Muscle of leg (tissue), 16 donors: ENCODE measurements at places on chromosomes 16 and 17.

GRCh38 chr17:29619251-29619650, 3.5 kb downstream of the CORO6 start:
- DNase-seq: peak; percentile 68

GRCh38 chr16:89013111-89013510, 36.1 kb upstream of the CBFA2T3 start:
- no peak for DNase-seq

GRCh38 chr17:3576970-3577369, 19.4 kb upstream of the TRPV3 start:
- no peak for DNase-seq

DNA sequence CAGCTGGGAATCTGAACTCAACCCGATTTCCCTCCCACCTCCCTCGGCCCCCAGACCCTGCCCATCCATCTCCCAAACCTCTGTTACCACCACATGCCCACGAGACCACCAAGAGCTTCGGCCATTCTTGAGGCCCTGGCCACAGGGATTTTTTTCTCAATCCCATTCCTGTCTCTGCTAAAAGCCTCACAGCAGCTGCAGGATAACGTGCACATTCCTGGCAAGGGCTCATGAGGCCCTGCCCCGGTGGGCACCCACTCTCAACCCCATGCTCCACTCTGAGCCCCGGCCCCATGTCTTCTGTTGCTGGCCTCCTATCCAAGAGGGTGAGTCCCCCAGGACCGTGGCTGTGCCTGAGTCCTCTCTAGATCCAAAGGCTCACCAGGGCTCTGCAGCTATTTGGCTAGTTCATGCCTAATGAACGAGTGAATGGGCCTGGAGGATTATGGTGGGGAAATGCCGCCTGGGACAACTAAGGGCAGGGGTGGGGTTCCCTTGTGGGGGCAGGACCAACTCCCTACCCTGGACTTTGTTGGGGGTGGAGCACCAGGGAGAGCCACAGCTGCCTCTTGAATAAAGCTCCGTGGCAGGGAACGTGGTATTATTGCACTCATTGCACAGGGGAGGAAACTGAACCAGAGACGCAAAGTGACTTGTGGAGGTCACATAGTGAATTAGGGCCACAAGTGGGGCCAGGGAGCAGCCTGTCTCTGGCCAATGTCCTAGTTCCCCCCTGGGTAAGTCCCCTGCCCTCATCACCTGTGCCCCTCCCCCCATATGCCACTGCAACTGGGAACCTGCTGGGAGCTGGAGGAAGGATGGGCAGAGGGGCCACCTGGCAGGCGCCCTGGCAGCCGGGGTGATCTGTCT, 113.8 kb upstream of the SMURF2 start:
- no peak for DNase-seq

DNA sequence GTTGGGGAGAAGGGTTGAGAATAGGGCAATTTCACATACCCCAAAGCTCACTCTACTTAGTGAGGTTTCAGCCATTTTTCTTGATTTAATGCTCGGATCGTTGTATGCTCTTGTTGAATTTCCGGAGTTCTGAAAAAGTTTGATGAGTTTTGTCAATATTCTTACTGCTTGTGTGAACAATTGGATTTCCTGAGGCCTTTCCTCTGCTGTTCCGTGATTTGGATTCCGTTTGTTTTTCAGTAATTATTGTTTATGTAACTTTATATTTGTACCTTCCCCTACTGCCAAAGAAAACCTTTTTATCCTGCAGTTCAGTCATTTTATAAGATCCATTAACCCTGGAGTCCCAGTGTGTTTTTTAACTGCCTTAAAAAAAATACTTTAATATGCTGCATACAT, 62.9 kb downstream of the PHKB start:
- DNase-seq: no peak

- peak; percentile 90 for DNase-seq
Observed at GRCh38 chr16:81723098-81723723, 55.9 kb upstream of the PLCG2 start.

- DNase-seq: peak; percentile 79
Observed at GRCh38 chr17:63356337-63356757, 89.8 kb downstream of the CYB561 start.

- no peak for DNase-seq
Observed at GRCh38 chr17:40559564-40559916, 5.7 kb downstream of the CCR7 start.

DNA sequence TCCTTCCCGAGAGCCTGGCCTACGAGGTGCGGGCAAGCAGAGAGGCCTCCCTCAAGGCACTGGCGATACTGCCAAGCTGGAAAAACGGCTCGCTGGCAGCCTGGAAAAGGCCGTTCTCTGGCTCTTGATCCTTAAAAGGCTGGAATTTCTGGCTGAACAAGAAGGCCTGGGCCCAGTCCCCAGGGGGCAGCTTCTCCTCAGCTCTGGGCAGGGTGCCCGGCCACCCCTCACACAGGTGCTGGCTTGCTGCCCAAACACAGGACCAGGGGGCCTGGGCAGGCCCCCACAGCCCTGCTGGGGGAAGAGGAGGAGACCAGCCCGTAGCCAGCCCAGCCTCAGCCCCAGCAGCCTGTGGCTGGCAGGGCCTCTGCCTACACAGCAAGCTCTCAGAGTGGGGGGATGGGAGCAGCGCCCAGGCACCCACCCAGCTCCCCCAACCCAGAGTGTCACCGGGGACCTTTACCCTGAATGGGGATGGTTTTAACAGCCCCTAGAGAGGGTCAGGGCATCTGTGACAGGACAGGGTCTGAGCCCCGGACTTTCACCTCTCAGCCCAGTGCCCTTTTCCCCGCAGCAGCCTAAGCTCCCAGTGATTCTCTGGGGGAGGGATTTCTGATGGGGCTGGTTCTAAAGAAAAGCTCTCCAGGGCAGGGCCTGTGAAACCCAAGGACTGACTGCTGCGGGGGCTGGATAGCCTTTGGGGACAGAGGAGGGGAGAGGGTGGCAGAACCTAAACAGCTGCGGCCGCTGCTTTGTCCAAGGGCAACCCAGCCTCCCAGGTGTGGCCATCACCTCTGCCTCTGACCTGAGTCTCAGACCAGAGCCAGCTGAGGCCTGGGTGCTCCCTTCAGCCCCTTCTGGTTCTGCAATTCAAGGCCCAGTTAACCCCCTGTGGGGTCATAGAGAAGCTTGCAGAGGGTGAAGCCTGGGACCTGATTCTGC, 38.6 kb upstream of the TOB1 start:
- peak; percentile 62 for DNase-seq

GRCh38 chr17:69451416-69452394, 37.2 kb downstream of the MAP2K6 start:
- DNase-seq: no peak

DNA sequence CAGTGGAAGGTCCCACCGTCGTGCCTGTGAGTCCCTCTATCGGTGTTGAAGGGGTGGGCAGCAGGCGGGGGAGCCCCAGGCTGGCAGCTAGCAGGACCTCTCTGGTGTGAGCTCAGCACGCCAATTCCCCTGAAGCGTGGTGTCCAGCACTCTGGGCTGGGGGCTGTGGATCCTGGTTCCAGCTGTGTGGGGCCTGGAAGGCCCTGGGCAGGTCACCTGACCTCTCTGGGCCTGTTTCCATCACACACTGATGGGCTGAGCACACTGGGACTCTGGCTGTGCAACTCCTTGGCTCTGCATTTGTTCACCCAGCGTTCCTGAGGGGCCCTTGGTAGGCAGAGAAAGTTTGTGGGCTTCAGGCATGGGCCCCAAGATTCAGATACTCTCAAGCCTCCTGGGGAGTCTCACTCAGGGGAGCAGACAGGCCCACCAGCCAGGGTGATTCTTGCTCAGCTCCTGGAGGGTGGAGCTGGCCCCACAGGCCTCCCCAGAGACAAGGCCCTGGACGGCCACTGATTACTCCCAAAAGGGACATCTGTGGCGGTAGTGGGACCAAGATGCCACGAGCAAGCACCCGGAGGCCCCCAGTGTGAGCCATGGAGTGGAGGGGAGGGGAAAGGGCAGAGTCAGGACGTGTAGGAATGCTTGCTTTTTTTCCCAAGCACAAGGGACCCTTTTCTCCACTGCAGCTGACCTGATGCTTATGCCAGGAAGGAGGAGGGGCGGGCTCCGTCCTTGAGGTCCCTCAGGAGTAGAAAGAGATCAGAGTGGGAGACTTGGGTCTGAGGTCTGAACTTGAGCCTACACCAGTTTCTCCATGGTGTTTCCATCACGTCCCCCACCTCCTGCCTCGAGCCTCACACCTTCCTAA, 8.5 kb downstream of the SCGB1C2 start:
- DNase-seq: peak; percentile 61

GRCh38 chr17:79023886-79024771, at the start of gene C1QTNF1:
C1QTNF1 (plus strand) TSS chr17:79024169; CDS start chr17:79043969, 19,800 bp downstream.
- DNase-seq: peak; percentile 88

- DNase-seq: no peak
Observed at GRCh38 chr17:39926588-39927100, 757 bp downstream of the ORMDL3 start.

DNA sequence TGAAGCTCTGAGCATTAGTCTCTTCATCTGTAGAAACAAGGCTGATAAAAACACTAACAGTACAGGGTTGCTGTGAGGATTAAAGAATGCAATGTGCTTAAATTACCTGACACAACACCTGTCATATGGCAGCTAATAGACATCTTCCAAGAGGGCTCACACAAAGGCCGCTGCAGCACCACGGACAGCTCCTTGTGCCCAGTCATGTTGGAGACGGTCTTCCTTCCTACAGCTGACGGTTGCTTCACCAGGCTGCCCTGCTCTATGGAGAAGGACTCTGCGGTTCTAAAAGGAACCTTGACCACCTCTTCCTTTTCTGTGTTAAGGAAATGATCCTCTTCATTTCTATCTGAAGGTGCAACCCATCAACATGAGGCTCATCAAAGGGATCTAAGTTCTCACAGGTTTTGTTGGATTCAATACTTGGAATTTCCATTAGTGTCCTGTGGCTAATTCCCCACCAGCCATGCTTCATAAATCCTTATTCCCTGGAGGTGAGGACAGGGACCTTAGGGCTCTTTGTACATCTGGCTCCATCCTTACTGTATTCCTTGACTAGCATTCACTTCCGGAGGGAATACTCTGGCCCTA, 138.9 kb upstream of the CES5A start:
- DNase-seq: peak; percentile 56

DNA sequence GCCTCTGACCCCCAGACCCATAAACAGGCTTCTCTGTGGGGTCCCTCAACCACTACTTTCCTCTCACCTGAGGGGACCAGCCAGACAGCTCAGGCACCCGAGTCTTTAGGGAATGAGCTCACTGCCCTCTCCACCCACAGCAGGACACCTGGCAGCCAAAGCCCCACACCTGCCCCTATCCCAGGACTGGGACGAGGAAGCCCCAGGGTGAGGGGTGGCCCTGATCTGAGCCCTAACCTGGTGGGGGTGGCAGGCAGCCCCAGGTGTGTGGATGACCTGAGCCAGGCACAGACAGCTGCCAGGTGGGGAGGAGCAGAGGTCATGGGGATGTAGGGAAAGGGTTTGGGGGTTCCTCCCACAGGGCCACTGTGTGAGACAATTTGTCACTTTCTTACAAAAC, 1.7 kb upstream of the TEX19 start:
- no peak for DNase-seq

GRCh38 chr17:49157784-49158183, 25.2 kb downstream of the B4GALNT2 start:
- no peak for DNase-seq

DNA sequence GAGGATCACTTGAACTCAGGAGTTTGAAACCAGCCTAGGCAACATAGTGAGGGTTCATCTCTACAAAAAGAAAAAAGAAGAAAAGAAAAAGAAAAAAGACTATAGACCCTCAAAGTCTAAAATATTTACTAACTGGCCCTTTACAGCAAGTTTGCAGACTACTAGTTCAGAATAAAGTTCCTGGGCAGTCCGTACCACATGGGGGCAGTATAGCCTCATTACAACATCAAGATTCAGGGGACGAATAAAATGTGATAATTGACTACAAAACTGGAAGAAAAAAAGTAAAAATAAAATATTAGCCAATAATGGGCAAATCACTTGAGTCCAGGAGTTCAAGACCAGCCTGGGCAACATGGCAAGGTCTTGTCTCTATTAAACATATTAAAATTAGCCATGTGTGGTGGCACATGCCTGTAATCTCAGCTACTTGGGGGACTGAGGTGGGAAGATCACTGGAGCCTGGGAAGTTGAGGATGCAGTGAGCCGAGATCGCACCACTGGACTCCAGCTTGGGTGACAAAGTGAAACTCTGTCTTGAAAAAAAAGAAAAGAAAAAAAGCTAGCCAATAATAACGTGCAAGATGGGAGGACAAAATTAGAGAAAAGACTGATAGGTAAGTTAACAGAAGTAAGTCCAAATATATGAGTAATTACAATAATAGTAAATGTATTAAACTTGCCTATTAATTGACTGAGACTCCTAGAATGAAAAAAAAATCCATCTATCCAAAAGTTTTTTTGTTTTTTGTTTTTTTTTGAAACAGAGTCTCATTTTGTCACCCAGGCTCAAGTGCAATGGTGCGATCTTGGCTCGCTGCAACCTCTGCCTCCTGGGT, 129.4 kb upstream of the SEC14L1 start:
- no peak for DNase-seq

DNA sequence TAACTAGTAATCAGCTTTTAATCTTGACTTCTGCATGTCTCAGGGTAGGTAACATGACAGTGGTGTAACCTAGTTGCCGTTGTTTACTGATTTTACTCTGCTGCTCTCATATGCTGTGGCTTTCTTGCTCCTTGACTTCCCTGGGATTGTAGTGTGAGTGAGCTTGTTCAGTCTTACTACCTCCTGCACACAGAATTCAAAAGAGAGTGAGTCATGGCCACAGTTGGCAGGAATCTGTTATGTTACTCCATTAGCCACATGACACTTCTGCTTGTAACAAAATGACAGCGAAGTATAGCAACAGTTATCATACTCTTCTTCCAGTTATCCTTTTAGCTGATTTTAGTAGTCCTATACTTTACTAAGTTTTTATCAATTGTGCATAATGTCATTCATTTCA, 18.8 kb downstream of the TNRC6A start:
- DNase-seq: peak; percentile 36

DNA sequence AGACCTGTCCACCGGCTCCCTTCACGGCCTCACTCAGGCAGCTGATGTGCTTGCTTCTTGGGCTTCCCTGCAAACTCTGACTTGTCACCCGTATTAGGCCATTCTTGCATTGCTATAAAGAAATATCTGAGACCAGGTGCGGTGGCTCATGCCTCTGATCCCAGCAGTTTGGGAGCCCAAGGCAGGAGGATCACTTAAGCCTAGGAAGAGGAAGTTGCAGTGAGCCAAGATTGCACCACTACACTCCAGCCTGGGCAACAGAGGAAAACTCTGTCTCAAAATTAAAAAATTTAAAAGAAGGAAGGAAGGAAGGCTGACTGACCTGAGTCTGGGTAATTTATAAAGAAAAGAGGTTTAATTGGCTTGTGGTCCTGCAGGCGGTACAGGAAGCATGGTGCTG, 17.0 kb downstream of the SOST start:
- DNase-seq: no peak

GRCh38 chr17:9003355-9004131, 17.8 kb upstream of the NTN1 start:
- no peak for DNase-seq

DNA sequence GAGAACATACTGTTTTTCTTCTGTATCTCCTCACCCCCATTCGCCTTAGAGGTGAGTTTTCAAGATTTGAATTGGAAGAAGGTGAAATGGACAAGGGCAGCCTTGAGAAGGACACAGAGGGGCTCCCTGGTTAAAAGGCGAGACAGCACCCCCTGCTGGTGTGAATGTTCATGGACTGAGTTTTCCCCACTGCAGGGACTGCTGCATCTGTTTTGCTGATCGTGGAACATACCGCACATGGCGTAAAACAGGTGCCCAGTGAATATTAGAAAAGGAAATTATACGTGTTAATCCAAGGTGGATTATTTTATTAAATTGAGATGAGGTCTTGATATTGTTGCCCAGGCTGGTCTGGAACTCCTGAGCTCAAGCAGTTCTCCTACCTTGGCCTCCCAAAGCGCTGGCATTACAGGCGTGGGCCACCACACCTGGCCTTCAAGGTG, 54.5 kb downstream of the NDE1 start:
- DNase-seq: peak; percentile 58
